Fibroblast of the aortic adventitia (primary cell): ENCODE measurements at places on chromosomes 3 and 15. TPM values are rescaled to one million over a fixed set of nuclear protein-coding genes. Genes with fewer than 3 reads are reported as not detected.

Gene THAP10
- 2.3 and 7.9 TPM in 2 replicates for total RNA-seq

Gene RETNLB
- not detected in 2 replicates for total RNA-seq

Gene DPH3
- total RNA-seq: 4.5 and 33.4 TPM in 2 replicates

Gene ACTR8
- 19.2 and 29.5 TPM in 2 replicates for total RNA-seq

Gene LTK
- under 0.01 TPM in 1 of 2 replicates, not detected in the other for total RNA-seq

Gene GOLGA8T
- not detected in 2 replicates for total RNA-seq

Gene PSTPIP1
- total RNA-seq: 0.18 TPM in 1 of 2 replicates, not detected in the other

Gene CEP19
- total RNA-seq: 4.0 and 6.5 TPM in 2 replicates

Gene TICRR
- total RNA-seq: 0.33 and 8.8 TPM in 2 replicates
